Activated T-cell treated with anti-CD3 and anti-CD28 coated beads for 1 hour (primary cell): ENCODE measurements at places on chromosomes 3 and 15.

GRCh38 chr15:89820666-89821611 is 6.3 kb upstream of the ANPEP start:
- DNase-seq, result no peak

DNA sequence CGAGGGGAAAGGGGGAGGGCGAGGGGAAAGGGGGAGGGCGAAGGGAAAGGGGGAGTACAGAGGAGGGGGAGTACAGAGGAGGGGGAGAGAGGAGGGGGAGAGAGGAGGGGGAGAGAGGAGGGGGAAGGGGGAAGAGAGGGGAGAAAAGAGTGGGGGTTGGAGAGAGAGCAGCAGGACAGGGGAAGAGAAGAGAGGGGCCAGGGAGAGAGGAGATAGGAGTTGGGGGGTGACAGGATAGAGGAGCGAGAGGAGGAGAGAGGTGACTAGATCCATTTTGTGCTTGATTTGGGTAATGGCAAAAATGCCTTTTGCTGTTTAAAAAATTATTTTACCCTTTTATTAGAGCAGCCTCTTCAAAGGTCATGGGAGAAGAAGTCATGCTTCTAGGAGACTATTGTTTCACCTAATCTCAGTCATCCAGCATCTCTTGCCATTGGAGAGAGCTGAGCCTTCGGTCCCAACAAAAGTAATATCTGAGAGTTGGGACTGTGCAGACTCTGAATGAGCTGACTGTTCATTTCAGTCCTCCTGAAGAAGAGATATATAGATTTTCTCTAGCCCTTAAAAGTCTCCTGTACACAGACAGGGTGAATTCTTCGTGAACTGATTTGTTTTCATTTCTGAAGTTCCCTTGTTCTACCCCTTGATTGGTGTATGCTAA is 15.1 kb upstream of the TOP2B start:
- no peak for DNase-seq

GRCh38 chr3:130609166-130609979 is 92.4 kb downstream of the COL6A6 start:
- DNase-seq, result no peak

DNA sequence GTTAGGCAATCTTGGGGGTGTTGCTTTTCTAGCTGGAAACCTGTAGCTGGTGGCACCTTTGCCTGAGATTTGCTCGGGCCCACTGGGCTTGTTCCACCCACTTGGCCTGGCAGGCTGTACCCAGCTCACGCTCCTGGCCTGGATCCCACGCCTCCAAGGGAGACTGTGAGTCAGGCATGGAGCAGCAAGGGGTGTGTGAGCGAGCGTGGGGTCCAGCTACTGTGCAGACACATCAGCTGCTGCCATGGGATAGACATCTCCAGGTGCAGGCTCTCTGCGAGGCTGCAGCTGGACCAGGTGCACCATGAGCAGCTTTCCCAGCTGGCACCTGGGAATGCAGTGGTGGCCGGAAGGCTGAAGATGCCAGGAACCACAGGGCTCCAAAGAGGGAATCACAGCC is 36.0 kb downstream of the NR1D2 start:
- DNase-seq, result no peak

DNA sequence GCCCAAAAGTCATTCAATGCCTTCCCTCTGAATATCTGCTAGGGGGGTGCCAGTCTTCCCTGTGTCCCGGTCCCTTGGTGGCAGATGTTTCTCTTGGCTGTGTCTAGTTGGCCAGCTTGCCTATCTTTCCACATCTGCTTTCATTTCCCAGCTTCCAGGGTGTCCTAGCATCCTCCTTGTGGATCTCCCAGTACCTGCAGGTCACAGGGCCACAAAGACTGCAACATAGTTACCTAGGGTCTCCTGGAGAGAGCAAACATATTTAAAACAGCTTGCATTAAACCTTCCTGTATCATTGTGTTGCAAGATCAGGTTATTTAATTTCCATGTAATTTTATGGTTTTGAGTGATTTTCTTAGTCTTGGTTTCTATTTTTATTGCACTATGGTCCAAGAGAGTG is 400.1 kb downstream of the GRM7 start:
- DNase-seq, result no peak

DNA sequence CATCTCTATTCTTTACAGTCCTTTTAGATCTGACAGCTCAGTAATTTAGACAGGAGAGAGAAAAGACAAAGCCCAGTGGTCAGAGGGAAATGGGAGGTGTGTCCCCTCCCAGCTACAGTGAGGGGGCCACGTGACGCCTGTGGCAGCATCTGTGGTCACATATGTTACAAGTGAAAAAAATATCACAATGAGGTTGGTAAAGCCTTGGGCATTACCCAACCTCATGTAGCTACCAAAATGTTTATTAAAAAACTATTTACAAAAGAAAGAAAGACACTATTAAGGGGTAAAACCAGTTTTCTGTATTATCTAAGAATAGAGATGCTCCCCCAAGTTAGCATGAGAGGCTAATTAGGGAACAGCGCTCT is 42.9 kb upstream of the PLCL2 start:
- DNase-seq, result peak; percentile 22

DNA sequence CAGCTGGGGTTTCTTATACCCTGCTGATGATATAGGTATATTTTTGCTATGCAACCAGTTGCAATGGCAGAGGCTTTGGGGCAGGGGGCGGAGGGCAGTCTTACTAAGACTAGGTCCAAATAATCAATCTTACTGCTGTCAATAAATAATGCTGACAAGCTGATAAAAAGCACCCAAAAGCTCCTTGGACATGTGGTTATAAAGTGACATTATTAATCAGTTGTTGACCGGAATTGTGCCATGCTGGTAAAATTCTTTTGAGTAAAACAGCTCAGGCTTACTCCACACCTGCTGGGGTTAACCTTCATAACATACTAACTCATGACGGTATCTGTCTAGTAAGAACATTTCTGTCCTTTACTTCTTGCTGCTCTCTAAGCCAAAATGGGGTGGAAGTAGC is 101.9 kb downstream of the CHST2 start:
- DNase-seq, result no peak

DNA sequence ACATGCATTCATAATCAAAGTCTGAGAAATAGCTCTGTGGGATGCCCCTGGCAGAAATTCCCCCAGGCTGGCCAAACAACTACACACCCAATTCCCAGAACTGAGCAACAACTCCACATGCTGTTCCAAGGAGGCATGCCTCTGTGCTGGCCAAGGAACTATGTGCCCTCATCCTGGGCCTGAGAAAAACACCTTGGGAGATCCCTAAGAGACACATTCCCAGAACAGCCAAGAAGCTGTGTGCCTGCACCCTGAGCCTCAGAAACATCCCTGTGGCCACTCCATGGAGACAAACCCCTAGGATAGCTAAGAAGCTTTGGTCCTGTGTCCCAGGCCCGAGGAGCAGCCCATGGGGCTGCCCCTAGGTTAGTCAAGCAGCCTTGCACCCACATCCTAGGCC is 92.3 kb upstream of the MME start:
- no peak for DNase-seq

GRCh38 chr3:163622384-163622783 is 1455.9 kb downstream of the SI start:
- no peak for DNase-seq

DNA sequence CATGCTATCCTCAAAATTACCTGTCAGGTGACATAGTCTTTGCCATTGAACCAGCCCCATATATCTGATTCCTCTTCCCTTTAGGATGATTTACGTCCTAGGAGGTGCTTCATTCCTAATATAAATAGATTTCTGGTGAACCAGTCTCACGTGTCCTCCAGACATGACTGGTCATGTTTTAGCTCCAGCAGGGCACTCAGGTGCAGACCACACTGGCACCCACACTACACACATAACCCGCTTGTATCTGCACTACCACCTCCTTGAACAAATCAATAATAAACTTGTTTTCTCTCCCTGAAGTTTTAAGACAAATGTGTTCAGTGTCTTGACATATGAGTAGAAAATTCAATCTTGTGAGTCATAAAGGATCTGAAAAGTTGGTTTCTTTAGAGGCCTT is 155.5 kb downstream of the GOLIM4 start:
- DNase-seq, result no peak

GRCh38 chr3:126180477-126181397 is at the start of gene ALDH1L1:
TSS of gene ALDH1L1 (minus strand) at chr3:126180586. CDS start at chr3:126160979, 19,607 bp downstream.
- no peak for DNase-seq

GRCh38 chr3:21435871-21436270 is 315.1 kb downstream of the ZNF385D start:
- no peak for DNase-seq

GRCh38 chr15:74664028-74664616 is 31.7 kb downstream of the EDC3 start:
- no peak for DNase-seq

DNA sequence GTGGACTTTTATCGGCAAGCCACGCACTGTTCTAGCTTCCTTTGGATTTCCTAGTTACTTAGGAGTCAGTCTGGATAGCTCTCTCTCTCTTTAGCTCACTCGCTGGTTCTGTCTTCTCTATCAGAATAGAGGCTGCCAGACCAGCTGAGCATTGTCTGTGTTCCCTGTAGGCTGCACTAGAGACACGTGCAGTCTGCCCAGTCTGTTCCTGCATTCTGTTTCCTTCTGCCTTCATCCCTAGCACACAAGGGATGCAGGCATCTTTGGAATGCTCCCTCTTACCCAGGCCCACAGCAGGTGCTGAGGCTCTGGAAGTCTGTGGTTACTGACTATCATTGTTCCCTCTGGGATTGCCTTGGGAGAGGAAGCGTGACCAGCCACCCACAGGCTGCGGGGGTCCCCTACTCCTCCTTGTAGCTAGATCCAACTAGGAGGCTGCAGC is 322.8 kb downstream of the ZNF621 start:
- DNase-seq, result no peak

- no peak for DNase-seq
Observed at GRCh38 chr15:38391191-38391590, 62.7 kb upstream of the FAM98B start.

- no peak for DNase-seq
Observed at GRCh38 chr3:82080261-82080660, 318.8 kb upstream of the GBE1 start.

- no peak for DNase-seq
Observed at GRCh38 chr3:16844791-16845190, 40.0 kb upstream of the PLCL2 start.

GRCh38 chr3:29143151-29143550 is 137.7 kb upstream of the RBMS3 start:
- no peak for DNase-seq

DNA sequence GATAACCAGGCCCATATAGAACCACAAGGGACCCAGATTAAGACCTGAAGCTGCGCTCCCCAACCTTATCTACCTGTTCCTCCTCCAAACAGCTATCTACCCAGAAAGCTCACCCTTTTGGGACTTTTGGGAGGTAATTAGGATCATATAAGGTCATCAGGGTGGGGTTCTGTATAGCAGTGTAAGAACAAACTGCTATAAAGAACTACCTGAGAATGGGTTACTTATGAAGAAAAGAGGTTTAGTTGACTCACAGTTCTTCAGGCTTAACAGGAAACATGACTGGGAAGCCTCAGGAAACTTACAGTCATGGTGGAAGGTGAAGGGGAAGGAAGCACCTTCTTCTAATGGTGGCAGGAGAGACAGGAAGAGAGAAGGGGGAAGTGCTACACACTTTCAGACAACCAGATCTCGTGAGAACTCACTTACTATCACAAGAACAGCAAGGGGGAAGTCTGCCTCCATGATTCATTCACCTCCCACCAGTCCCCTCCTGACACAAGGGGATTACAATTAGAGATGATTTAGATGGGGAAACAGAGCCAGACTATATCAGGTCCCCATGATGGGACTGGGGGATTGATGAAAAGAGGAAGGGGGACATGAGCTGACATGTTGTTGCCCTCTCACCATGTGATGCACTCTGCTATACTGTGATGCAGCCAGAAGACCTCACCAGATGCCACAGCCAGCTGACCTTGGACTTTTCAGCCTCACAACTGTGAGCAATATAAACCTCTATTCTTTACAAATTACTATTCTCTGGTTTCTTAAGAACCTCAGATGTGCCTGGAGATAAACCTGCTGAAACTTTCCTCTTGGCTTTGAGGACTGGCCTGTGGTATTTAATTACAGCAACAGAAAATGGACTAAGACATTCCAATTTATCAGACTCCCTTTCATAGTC is 15.3 kb upstream of the FMN1 start:
- no peak for DNase-seq

GRCh38 chr15:31357148-31357547 is 30.5 kb downstream of the KLF13 start:
- no peak for DNase-seq

DNA sequence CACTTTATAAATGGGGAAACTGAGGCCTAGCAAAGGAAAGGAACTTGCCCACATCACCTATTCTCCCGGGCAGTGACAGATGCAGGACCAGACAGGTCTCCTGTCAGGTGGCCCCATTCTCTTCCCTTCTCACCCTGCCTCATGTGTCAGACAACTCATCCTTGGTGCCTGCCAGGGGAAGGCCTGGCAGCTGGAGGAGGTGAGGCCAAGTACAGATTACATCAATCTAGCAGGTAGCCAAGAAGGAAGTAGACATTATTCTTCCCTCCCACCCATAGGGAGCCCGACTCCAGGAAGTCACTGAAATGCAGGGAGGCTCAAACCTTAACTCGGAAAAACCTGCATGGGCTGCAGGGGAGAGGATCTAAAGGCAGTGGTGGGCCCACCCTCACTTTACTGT is 39.6 kb downstream of the DAPK2 start:
- no peak for DNase-seq

- no peak for DNase-seq
Observed at GRCh38 chr3:50189274-50189673, 2.1 kb upstream of the GNAT1 start.

- no peak for DNase-seq
Observed at GRCh38 chr15:40909662-40910630, 15.7 kb downstream of the VPS18 start.

GRCh38 chr3:188779281-188779980 is 392.3 kb upstream of the TPRG1 start:
- DNase-seq, result no peak

- no peak for DNase-seq
Observed at GRCh38 chr15:60583194-60583593, 104.3 kb upstream of the ICE2 start.

- no peak for DNase-seq
Observed at GRCh38 chr3:191768421-191768820, 307.5 kb downstream of the PYDC2 start.

GRCh38 chr3:15385901-15386653 is 41.3 kb downstream of the METTL6 start:
- DNase-seq, result no peak

- DNase-seq, result no peak
Observed at GRCh38 chr3:44468572-44469520, 8.6 kb downstream of the ZNF445 start.

- DNase-seq, result no peak
Observed at GRCh38 chr15:90873998-90874605, 5.7 kb downstream of the FURIN start.
